Stomach (tissue), 19 donors: ENCODE measurements at places on chromosomes 6 and 20. TPM values are rescaled to one million over a fixed set of nuclear protein-coding genes. Genes with fewer than 3 reads are reported as not detected.
A peak's percentile ranks its signal among the peaks of the same experiment; 100 is the strongest.

DNA sequence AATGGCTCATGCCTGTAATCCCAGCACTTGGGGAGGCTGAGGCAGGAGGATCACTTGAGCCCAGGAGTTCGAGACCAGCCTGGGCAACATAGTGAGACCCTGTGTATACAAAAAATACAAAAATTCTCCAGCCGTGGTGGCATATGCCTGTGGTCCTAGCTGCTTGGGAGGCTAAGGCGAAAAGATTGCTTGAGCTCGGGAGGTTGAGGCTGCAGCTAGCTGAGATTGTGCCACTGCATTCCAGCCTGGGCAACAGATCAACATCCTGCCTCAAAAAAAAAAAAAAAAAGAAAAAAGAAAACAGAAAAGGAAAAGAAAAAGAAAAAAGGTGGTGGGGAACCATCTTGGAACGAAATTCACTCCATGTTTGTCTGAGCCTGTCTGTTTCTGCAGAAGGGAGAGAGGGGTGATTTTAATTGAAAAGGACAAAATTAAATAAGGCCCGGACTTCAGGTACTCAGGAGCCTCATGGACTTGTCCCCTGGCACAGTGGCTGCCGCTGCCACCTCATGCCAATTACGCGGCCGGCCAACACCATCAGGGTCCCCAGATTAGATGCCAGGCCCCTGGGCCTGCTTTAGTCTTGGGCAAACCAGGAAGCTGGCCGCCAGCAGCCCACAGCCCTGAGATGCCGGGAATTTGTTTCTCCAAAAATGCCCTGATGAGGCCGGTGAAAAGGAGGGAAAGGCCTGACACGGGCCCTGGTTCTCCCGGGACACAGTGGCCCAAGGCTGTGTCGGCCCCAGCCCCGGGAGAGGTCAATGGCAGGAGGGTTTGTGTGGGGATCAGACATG, 37.8 kb upstream of the STX16 start:
- no peak for DNase-seq

DNA sequence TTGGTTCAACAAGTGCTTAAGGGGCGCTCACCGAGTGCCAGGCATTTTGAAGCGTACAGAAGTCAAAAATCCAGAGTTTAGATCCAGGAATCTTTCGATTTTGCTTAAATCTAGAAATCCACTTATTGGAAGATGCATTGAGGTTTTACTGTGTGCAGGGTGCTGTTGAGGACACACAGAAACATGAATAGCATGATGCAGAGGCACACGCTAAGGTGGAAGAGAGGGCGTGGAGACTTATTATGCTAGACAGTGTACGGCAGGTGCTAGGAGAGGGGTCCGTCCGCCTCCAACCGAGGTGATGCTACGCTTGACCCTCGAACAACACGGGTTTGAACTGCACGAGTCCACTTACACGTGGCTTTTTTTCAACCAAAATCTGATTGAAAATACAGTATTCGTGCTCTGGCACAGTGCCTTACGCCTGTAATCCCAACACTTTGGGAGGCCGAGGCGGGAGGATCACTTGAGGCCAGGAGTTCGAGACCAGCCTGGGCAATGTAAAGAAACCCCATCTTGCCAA, 1.0 kb upstream of the KIF13A start:
- no peak for DNase-seq

Gene FAM209A
- 0.73 TPM for total RNA-seq

- DNase-seq = no peak
These were observed 65.9 kb upstream of the HCRTR2 start for GRCh38 chr6:55108134-55109130.

Gene OPN5
- not detected for total RNA-seq

DNA sequence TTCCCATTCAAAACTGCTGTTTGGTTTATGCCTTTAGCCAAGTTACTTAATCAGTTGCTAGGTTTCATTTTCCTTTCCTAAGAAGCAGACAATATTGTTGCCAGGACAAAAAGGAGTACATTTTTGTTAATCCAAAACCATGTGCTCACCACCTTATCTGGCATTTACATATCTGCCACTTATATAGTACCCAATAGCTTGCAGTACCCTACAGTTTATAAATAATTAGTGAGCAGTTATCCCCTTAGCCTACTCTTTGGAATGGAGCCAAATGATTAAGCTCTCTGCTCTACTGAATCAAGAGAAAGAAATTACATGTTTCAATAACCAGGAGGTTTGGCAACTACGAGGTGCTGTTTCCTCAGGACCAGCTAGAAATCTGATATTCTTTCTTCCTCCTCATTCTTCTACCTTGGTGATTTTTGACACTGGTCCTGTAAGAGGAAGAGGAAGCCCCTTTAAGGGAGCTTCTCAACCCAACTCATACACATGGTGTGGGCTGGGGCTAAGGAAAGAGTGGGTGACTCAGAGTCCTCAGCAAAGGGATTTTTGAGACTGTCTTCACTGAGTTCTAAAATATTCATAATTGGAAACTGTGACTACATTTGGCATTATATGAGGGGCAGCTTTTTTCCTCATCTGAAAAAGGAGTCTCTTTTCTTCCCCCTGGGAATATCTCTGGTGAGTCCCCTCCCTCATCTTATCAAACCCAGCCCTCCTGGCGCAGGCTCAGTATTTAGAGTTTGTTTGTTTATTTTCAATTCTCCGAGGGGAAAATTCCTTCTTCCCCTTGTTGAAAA, 1.5 kb downstream of the ZNFX1 start:
- peak; percentile 66 for DNase-seq

Gene RIN2
- 82.7 TPM for total RNA-seq

GRCh38 chr20:34083137-34083536, 28.9 kb downstream of the EIF2S2 start:
- peak; percentile 60 for DNase-seq

DNA sequence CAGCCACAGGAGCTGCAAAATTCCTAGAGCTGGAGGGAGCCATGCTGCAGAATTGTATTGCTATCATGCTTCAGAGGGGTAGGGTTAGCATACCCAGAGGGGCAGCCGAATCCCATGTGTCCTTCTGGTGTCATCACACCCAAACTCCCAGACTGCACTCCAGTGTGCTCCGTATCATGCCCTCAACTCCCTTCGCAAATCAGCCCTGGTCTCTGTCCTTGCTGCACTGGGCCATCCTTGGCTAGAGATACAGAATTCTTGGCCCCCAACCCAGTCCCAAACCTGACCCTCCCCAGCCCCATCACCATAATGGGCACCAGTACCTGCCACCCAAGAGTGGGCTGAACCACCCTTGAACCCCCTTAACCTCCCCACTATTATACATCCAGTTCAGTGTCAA, 138.3 kb downstream of the ANKRD60 start:
- DNase-seq = no peak

DNA sequence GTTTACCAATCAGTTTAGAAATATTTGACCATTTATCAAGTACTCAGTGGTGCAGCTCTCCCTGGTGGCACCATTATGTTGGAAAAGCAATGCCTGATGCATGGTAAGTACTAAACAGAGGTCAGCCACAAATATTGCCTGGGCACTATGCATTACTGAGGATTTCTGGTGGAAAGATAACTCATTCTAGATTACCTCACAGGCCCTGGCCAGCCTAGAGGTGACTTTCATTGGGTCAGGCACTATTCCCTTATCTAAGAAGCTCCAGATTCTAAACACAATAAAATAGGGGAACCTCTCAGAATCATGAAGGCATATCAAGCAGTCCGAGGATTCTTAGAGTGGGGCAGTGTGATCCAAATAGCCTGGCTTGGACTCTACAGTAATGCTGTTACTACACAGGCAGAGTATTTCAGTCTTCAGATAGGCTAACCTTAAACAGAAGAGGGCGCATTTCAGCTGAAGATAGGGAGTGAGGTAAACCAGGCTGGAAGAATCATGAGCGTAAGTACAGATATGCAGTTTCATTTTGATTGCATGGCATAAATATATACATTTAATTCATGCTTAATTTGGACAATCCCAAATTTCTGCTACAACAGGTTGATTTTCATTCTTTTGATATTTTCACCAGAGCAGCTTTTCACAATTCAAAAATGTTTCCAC, 12.1 kb downstream of the LGSN start:
- DNase-seq = no peak

DNA sequence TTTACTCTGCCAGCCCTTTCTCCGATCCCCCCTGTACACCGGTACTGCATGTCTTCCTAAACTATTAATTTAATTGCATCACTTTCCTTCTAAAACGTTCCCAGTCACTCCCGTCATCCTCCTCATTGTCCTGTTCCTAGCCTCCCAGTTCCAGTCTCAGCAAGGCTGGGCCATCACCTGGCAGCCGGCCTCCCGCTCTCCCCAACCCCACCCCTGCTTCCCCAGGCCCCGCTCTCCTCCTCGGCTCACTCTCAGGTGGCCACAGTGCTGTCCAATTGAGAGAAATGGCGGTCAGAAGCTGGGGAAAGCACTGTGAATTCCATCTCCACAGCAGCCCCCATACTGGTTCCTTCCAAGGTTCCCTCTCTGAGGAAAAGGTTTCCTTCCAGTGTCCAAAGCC, 8.9 kb downstream of the PDE10A start:
- no peak for DNase-seq

DNA sequence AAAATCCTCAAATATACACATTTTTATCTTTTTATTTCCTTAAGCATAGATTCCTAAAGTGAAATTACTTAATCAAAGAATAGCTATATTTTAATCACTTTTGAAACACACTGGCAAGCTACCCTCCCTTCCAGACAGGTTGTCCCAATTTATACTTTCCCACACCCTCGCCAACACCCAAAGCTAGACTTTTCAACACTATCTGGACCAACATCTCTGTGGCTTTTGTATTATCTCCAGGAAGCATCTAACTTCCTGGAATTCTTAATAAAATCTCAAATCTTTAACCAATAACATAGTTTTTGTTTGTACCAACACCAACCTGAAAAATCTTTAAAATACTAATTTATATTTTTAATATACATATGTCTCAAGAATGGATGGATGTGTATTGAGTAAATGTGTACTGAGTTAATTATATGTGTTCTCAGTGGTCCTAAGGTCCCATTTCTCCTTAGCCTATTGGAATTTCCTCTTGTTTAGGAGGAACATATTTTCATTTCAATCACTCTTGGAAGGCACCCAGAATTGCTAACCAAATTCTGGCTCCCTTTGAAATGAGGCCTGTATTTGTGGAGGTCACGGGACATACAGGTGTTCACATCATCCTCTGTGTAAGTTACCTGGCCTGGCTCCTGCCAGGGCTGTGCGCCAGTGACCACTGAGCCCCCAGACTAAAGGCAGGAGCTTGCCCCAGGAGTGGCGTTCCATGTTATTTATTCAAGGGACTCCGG, 17.4 kb upstream of the GFOD1 start:
- DNase-seq = no peak
